ENCODE measurements at places on chromosomes 13 and 19. TPM values are rescaled to one million over a fixed set of nuclear protein-coding genes. Genes with fewer than 3 reads are reported as not detected.

DNA sequence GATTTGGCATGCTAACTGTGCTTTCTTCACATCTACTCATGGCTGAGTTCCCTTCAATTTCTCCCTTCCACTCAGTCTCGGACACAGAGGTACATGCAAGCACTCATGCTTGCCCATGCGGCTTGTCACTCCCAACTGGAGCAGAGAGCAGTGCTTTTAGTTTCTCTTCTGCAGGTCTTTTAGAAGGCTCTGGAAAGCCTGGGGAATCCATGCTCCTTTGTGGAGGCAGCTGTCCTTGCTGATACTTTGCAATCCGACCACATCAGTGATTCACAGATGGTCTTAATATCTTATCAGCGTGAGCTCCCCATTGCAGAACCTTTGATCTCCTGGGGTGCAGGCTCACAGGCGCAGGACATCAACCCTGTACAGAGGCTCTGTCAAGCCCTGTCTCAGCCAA, 203.9 kb downstream of the COL4A1 start:
- DNase-seq = no peak

- DNase-seq = peak; percentile 95
These were observed at the start of gene ZMYM2 for GRCh38 chr13:19958155-19959111. ZMYM2 (plus strand) TSS chr13:19958727; CDS start chr13:19993073, 34,346 bp downstream.

ONECUT3 gene
- not detected for total RNA-seq

DNA sequence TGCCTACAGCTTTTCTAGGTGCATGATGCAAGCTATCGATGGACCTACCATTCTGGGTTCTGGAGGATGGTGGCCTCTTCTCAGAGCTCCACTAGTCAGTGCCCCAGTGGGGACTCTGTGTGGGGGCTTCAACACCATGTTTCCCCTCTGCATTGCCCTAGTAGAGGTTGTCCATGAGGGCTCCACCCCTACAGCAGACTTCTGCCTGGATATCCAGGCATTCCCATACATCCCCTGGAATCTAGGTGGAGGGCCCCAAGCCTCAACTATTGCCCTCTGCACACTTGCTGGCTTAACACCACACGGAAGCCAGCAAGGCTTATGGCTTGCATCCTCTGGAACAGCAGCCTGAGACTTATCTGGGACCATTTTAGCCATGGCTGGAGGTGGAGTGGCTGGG, 1299.9 kb upstream of the MIR17HG start:
- no peak for DNase-seq

- peak; percentile 40 for DNase-seq
These were observed at the start of gene PDE4A for GRCh38 chr19:10420444-10421239. PDE4A (plus strand) TSS chr19:10420538; CDS start chr19:10420765, 227 bp downstream.

Measured in MCF 10A (cell line).